Neural crest cell (in vitro differentiated cells): ENCODE measurements at places on chromosomes 13 and 19.
A peak's percentile ranks its signal among the peaks of the same experiment; 100 is the strongest.

DNA sequence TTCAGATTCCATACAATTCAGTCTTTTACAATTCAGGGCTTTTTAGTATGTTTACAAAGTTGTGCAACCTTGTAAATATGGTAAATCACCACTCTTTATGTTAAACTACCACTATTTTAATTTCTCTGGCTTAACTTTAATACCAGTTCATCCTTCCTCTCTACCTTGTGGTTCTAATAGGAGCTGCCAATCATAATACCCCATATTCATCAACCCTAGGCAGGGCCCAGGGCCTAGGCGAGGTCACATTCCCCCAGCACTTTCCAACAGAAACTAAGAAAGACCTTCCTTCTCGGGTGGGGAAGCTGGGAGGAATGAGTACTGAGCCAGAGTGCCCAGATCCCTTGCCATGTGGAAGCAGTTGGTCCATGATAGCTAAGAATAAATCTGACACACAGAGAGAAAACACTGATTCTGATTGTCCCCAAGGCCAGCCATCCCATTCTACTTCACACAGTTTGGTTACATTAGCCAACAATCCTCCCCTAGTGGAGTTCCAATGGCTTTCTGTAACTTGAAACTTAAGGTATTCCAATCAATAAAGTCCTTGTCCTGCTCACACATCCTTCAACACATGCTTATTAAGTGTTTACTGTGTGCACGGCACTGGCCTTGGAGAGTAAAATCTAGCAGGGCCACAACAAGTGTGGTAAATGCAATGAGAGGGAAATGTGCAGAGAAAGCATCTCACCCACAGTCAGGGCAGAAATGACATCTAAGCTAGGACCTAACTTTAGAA is 76.8 kb downstream of the NUFIP1 start:
- DNase-seq, result no peak

DNA sequence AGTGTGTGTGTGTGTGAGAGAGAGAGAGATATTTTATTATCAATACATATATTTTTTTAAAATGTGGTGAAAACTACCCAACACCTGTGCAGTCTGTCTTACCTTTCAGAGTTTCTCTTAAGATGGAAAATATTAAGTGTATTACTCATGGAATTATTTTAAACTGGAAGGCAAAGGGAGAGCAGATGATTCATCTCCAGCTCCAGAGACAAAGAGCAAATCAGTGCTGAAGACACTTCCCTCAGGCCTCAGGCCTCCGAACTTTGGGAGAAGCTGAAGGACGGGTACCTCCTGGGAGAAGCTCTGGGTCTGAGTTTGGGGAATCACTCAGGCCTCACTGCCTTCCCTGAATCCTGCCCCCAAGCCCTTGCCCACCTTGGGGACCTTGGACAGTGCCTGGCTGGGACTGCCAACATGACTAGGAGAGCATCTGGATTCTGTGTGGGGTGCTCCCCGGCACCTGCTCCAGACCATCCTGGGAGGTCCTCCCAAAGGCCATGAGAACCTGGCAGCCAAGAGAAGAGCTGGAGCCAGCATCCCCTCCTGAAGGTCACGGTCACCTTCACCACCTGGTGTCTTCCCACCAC is 170.4 kb upstream of the UBL3 start:
- DNase-seq, result no peak

GRCh38 chr19:52453324-52454094 is at the start of gene ZNF578:
Gene ZNF578, plus strand, starts transcription at chr19:52453553. Its CDS starts 48,293 bp downstream, at chr19:52501846.
- DNase-seq, result no peak

DNA sequence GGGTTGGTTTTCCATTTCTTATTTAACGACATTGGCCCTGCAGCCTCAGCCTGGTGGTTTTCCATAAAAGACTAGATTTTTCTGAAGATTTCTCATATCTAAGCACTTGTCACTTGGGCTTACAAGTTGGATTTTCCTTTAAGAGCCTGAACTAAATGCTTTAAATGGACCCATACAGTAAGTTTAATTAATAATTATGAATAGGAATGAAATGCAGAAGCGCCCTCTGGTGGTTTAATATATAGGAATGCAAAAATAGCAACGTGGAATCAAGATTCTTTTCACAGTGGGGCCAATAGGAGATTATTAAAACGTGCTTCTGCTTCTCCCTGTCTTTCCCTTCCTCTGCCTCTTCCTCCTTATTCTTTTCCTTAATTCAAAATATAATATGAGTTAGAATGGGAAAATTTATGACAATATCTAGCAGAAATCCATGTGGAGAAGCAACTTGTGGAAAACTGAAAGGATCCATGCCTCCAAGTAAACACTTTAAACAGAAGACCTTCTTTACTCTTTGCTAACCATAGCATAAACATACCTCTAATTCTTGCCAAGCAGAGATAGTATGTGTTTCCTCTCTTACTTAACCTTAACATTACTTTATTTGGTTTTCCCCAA is 324.0 kb downstream of the GPC5 start:
- no peak for DNase-seq

DNA sequence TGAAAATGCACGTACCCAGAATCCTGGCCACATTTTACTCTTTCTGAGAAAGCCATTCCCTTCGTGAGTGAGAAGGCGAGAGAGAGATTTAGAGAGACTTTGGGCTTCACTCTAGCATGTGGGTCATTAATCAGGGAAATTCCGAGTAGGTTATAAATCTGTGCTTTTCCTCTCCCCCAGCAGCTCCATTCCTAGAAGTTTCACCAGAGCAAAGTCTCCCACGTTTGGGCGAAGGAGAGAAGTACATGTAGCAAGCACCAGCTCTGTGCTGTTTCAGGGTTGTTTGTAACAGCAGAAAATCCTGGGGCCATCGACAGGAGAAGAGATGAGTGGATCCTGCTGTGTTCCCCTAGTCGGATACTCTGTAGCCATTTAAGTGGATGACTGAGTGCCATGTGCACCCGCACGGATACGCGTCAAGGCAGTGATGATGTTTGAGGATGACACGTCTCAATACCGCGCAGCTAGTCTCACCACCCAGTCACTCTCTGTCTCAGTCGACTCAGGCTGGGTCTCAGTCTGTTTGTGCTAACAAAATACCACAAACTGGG is 131.8 kb upstream of the PEG3 start:
- no peak for DNase-seq

GRCh38 chr19:52336117-52336790 is at the start of gene ZNF610:
Gene ZNF610, plus strand, starts transcription at chr19:52336243. Its CDS starts 12,930 bp downstream, at chr19:52349173.
- peak; percentile 82 for DNase-seq

DNA sequence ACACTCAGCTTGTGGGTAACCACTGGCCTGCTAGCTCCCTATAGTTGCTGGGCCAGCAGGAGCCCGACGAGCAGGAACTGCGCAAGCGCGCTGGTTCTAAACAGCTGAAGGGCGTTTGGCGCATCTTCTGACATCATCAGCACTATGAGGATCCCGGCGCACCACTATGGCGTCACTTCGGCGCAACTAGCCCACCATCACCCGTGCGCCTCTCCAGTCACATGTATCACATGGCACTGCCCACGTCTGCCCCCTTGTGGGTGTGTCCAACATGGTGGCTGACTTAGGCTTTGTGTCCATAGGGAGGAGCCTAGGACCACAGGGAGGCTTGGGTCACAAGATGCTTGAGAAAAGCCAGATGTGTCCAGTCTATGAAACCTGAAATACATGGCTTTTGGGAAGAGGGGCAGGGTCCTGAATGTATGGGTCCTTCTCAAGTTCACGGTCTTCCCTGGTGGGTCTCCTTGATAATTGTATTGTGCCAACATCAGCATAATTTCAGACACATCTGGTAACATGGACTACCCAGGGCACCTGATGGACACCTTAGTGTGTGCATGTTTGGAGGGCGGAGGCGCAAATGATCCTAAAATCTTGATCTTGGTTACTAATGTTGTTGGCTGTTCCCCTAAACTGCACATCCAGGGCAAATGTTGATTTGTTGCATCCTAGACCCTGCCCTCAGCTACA is 18.0 kb downstream of the KLK4 start:
- DNase-seq, result no peak

DNA sequence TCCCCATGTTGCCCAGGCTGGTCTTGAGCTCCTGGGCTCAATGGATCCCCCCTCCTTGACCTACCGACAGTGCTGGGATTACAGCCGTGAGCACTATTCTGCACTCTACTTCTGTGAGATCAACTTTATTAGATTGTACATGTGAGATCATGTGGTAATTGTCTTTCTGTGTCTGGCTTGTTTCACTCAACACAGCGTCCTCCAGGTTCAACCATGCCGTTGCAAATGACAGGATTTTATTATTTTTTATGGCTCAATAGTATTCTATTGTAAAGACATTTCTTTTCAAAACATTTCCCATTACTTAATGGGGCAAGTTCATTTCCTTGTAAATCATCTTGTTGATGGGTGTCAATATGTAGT is 1.5 kb upstream of the OBI1 start:
- no peak for DNase-seq

GRCh38 chr13:71979616-71980015 is 112.6 kb upstream of the DACH1 start:
- no peak for DNase-seq

- DNase-seq, result no peak
These were observed 7.4 kb downstream of the ACTMAP start for GRCh38 chr19:40742886-40743285.

- DNase-seq, result no peak
These were observed 9.8 kb downstream of the PROZ start for GRCh38 chr13:113168211-113168610.

DNA sequence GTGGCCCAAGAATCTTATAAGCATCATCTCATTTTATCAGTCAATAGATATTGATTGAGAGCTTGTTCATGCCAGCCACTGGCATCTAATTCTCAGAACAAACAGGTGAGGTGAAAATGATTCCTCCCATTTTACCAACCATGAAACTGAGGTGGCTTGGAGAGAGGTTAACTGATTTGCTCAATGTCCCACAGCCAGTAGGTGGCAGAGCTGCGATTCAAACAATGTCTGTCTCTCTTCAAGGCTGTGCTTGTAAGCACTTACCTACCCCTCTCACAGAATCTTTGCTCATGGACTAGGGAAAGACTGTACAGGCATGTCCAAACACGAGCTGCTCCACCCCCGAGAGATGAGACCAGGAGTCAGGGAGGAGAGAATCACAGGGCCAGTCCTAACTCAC is 21.5 kb upstream of the GSX1 start:
- DNase-seq, result no peak
